ENCODE measurements at places on chromosomes 5 and 9.

DNA sequence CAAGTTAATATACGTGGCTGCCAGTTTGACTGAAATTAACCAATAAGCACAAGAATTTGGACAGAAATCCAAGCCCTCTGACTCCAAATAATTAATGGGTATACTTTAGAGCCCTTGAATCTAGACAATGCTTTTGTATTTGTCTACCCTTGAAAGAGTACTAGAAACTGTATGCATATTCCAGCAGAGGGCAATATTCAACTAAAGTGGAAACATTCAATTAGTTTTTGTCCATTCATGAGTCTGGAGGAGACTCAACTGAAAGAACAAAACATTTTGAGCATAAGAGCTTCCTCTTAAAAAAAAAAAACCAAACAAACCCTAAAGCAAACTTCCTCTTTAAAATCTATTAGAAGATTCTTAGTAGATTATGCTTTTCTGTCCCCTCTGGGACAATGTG, 157.8 kb downstream of the ARHGEF28 start:
- DNase-seq, result no peak

GRCh38 chr9:135969064-135969683, 8.0 kb upstream of the UBAC1 start:
- DNase-seq, result no peak

DNA sequence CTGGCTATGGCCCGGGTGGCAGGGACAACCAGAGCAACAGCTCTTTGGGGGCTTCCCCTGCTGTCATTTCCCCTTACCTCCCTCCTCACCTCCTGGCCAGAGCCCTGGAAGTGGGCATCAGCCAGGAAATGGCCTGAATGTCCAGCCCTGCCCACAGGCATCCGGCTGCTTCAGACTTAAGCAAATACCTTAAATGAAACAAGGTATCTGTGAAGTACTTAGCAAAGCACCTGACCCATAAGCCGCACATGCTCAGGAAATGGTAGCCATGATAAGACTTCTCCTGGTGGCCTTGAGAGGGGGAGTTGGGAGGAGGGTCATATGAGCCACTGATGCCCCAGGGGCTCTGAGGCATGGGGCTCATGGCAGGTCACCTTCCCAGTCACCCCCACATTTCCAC, 43.8 kb downstream of the CAMK2A start:
- no peak for DNase-seq

DNA sequence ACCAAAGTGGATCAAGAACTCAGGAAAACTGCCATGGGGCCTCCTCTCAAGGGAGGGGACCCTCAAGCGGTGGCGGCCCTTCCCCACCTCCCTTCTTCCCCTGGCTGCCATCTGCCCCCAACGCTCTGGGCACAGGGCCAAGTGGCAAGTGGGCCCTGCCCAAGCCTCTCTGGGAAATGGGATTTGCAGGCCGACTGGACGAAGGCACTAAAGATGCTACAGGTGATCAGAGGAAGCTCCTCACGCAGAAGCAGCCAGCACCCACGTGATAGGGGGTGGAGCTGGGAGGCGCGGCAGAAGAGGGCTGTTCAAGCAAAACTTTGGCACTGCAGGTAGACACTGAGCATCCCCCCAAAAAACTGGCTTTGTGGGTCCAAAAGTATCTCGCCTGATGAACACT, 52.7 kb upstream of the UBTD2 start:
- DNase-seq, result no peak

GRCh38 chr5:77972469-77973252, 196.5 kb upstream of the TBCA start:
- DNase-seq, result peak; percentile 24

DNA sequence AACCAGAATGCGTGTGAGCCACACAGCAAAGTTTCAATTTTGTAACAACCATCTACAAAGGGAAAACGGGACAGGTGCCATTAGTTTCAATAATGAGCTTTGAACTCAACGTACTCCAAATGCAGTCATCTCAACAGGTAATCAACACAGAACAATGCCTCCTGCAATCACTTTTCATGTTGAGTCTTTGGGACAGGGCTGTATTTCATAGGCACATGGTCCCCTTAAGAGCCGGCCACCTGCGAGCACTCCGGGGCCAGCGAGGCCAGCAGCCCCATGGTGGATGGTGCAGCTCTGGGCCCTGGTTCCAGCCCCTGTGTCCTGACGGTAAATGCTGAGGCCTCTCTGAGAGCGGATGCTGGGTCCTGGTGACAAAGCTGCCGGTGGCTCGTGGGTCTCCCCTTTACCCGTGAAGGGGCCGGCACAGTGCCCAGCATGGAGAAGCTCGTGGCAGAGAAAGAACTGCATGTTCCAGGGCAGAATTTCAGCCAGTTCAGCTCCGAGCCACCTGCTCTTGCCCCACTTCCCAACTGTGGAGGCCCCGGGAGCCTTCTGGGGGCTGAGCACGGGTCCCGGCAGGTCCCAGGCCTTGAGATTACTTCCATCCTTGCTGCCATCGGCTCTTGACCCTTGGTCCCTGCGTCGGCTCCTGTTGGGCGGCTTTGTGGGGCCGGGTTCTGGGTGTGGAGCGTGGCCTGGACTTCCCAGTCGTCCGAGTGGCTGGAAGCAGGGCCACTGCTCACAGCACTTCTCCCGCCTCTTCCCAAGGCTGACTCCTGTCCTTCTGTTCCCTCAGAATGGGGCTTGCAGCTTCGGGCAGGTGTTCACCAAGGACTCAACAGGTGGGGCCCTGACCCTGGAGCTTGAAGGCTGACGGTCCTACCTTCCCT, 26.1 kb upstream of the RNU6ATAC start:
- DNase-seq, result no peak

DNA sequence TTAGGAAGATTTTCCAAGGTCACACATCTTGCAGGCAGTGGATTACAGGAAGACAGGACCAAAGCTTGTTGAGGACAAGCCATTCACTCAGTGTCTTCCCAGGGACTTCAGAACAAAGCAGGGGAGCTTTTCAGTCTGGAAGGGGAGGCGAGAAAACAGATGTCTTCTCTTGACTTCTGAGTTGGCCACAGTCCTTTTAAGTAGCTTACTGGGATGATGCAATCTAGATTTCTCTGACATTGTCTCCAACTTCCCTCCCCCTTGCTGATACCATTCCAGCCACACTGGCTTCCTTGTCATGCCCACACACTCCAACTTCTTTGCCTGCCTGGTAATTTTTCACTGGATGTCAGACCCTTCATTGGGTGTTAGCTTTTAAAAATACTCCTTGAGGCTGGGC, 174.2 kb upstream of the TBC1D2 start:
- DNase-seq, result peak; percentile 46

GRCh38 chr9:104025945-104026344, 68.2 kb upstream of the SMC2 start:
- DNase-seq, result no peak

DNA sequence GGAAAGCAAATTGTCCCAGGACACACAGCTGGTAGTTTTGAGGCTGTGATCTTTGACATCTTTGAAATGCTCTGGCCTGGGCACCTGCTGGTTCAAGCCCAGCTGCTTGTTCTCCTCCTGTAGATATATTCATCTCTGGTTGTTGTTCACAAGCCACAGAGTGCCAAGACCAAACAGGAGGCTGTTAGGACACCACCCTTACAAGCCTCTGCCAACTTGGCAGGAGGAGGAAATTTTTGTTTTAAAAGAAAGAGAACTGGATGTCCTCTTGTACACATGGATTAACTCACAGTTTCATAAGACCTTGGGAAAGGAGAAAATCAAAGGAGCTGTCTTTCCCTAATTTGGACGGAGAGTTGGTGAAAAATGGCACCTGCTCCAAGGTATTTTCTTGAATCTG, 8.5 kb upstream of the ZFP62 start:
- DNase-seq, result no peak
